ENCODE measurements at places on chromosomes 7 and 10.

DNA sequence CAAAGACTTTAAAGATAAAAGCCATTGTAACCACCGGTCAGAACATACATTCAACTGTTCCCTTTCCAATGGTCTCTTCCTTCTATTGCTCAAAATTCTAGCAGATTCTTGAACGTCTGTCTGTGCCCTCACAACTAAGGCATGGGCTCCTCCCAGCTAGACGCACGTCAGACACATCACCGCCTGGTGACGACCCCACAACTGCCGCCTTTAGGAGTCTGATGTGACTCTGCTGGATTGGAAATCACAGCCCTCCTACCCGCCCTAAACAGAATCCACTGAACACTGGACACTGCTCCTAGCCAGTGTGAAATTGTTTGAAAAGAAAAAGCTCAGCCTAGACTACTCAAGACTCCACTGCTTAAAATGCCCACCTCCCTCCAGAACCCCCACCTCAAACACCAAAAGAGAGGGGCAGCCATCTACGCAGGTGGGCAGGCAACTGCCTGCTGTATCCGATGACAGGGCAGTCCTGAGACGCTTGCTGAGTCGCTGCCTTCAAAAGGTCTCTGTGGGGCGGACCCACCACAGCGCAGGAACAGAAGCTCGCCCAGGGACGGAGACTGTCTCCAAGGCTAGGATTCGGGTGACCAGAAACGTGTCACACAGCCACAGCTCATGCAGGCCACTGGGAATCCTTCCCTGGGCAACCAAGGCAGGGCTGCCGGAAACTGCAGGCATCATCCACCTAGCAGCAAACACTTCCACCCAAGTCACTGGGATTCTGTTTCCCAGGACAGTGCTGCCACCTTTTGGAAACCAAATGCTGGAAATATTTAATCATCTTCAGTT is 34.7 kb downstream of the GSDME start:
- peak; percentile 53 for DNase-seq

GRCh38 chr10:33506391-33506790 is 171.9 kb upstream of the NRP1 start:
- no peak for DNase-seq

DNA sequence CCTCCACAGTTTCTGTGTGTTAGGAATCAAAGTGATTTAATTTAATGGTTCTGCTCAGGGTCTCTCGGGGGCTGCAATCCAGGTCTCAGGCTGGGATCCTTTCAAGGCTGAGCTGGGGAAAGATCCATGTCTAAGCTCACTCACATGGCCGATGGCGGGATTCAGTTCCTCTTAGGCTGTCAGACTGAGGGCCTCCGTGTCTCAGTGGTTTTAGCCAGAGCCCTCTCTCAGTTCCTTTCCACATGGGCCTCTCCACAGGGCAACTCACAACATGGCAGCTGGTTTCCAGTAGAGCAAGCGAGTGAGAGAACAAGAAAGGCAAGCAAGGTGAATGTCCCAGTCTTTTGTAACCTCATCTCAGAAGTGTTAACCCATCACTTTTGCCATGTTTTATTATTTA is 26.9 kb downstream of the CAV1 start:
- no peak for DNase-seq

DNA sequence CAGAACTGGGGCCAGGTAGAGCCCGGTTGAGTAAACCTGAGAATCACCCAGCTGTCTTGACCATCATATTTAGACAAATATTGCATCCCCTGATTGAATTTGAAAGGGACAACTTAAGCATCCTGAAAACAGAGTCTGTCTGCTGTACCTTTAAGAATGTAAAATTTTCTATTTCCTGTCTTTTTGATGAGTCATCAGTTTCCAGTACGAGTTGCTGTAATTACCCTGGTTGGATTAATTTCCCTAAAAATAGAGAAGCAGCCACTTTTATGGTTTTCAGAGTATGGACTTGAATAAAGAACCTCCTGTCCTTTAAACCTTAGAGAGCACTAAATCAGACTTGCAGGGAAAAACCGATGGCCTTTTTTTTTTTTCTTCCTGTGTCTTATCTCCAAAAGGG is 164.6 kb upstream of the SH2B2 start:
- peak; percentile 57 for DNase-seq

- no peak for DNase-seq
These were observed 93.6 kb downstream of the UBE2H start for GRCh38 chr7:129859183-129859582.

Measured in AG20443 (cell line).